ENCODE measurements at places on chromosomes 4 and X.
A peak's percentile ranks its signal among the peaks of the same experiment; 100 is the strongest.

GRCh38 chrX:44952329-44953027, 79.5 kb downstream of the KDM6A start:
- DNase-seq, result no peak

DNA sequence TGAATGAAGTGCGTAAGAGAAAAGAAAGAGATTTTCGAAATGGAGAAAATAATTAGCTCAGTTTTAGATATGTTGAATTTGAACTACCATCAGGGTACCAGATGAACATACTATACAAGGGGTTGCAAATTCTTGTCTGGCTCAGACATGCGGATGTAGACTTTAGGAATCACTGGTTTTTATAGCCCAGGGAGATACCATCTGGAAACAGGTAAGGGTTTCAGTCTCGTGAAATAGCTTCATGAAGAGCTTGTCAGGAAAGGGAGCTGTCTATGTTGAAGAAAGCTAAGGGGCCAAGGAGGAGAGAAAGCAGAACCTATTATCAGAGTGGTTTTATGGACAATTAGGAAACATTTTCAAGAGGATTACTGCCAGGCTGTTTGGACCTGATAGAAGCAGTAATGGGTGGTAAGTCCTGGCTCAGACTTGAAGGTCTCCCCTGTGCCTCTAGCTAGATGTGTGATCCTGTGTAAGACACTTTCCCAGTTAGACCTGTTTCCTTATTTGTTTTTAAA, 6.7 kb downstream of the RAB9A start:
- no peak for DNase-seq

DNA sequence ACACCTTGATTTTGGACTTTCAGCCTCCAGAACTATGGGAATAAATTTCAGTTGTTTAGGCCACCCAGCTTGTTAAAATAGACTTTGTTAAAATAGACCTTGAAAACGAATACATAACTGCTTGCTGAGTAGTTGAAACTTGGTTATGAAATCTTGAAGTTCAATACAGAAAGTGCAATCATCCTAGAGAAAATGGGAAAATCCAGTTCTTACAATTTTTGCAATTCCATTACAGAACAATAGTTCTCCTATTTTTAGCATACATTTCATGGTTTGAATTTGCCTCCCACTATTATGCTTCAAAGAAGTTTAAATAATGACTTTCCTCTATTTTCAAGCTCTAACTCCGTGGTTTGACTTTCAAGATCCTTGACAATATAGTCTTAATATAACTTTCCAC, 10.5 kb downstream of the TLR1 start:
- DNase-seq, result no peak

GRCh38 chrX:38868941-38869401, 67.7 kb downstream of the MID1IP1 start:
- peak; percentile 79 for DNase-seq

- DNase-seq, result peak; percentile 47
Measured at GRCh38 chr4:21801661-21802385, 146.7 kb downstream of the KCNIP4 start.

DNA sequence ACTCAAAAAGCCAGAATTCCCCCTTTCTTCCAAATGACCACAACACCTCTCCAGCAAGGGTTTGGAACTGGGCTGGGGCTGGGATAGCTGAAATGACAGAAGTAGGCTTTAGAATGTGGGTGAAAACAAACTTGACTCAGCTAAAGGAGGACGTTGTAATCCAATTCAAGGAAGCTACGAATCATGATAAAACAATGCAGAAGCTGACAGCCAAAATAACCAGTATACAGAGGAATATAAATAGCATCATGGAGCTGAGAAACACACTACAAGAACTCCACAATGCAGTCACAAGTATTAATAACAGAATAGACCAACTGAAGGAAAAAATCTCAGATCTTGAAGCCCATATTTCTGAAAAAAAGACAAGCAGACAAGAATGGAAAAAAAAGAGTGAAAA, 95.8 kb upstream of the TET2 start:
- DNase-seq, result peak; percentile 76

DNA sequence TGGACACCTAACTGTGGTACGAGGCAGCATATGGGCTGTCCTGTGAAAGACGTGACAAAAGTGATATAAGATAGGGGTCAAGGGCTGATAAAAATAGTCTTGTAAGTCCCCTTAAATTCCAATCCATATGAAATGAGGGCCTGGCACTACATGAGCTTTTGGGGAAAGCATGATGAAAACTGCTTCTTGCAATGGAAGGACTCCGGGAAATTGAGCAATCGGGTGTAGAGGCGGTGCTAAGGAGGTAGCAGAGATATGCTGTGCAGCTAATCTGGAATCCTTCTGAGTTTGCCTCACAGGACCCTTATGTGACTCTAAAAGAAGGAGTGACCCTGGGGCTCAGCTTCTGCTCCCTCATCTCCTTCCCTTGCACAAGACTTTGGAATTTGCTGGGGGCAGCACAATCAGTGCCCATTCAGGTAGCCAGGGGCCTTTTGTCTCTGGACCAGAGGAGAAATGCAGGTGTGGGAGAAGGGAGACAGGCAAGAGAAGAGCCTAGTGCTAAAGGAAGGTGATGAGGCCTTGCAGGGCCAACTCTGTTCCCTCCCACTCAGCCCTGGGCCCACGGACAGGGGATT, 12.8 kb downstream of the CLDN2 start:
- peak; percentile 75 for DNase-seq

- peak; percentile 21 for DNase-seq
Measured at GRCh38 chr4:8015512-8015911, 75.9 kb upstream of the AFAP1 start.

GRCh38 chr4:102560571-102561341, 59.6 kb downstream of the NFKB1 start:
- no peak for DNase-seq
